ENCODE measurements at places on chromosomes 1 and 21.

DNA sequence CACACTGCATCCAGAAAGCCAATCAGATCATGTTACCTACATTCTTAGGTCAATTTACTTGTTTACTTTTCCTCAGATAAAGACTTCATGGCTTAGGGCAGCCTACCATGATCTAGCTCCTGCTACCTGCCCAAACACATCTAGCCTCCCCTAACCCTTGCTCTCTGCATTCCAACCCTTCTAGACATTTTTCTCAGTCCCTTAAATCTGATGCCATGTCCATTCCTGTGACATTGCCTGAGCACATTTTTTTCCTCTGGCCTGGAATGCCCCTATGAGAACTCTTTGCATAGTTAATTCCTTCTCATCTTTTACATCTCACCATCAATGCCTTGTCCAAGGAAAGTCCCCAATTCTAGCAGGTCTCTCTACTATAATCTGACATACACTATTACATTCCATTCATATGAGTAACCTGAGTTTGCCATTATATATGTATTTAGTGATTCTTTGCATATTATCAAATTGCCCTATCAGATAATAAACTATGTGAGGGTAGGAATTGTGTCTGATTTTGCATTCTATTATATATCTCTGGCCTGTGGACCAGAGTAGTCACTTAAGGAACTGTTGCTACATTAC, 166.9 kb downstream of the COL11A1 start:
- no peak for DNase-seq

DNA sequence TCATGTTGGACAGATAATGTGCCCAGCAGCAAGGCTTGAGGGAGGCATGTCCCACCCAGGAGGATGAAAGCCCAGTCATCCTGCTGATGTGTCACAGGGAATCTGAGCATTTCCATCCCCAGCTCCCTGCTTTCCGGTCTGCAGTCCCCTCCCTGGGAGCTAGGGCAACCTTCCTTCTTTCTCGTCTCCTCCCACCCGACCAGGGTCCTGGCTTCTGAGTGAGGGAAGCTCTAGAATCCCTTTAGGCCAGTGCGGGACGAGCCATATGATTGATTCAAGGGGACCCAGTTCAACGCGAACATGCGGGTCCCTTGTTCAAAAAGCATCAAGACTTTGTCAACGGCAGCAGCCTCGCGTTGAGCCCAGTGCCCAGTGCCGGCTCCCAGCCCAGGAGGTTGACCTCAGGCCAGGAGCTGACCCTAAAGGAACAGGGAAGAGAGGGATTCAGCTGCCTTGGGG, 96.7 kb upstream of the TMPRSS2 start:
- no peak for DNase-seq

GRCh38 chr1:10497109-10497508, 22.4 kb downstream of the PEX14 start:
- no peak for DNase-seq

DNA sequence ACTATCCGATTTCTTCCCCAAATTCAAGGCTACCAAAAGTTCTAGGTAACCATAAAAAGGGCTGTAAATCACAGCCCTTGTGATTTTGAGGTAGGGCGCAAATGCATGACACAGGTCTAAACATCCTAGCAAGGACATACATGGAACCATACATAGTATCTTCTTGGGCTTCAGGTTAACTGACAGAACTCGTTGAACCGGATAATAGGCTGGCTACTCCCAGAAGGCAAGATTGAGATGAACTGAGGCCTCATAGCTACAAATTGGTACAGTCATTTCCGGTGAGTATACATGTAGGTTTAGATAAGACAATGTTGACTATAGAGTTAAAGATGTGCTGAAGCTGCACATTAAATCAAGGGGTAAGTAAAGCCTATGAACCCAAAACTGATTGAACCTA, 27.3 kb upstream of the TP53BP2 start:
- no peak for DNase-seq

- DNase-seq = no peak
These were observed 41.7 kb downstream of the RHBG start for GRCh38 chr1:156410740-156411139.

GRCh38 chr1:55867304-55867843, 652.2 kb upstream of the USP24 start:
- DNase-seq = no peak

Data from NCI-H2081 (cell line).